Activated CD8-positive, alpha-beta memory T cell treated with anti-CD3 and anti-CD28 coated beads for 4 hours (primary cell): ENCODE measurements at places on chromosomes 13 and 19.

DNA sequence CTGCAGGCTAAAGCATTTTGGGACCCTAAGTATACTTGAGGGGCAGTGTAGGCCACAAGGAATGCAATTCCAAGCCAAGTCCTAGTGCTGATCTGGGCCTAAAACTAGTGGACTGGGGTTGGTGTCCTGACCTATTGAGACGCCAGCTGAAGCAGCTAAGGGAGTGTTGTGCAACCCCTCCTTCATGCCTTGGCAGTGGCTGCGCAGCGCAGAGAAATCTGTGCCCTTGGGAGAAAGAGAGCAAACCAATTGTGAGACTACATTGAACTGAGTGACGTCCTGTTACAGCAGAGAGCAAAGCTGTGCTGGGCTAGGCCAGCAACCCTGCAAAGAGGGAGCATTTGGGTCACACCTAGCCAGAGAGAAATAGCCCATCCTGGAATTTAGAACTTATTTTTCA lies 2715.0 kb upstream of the PCDH20 start:
- no peak for DNase-seq

- no peak for DNase-seq
Measured at GRCh38 chr13:33348366-33348765, 62.8 kb upstream of the STARD13 start.

- DNase-seq = no peak
Measured at GRCh38 chr13:110574161-110574560, 12.6 kb upstream of the RAB20 start.

DNA sequence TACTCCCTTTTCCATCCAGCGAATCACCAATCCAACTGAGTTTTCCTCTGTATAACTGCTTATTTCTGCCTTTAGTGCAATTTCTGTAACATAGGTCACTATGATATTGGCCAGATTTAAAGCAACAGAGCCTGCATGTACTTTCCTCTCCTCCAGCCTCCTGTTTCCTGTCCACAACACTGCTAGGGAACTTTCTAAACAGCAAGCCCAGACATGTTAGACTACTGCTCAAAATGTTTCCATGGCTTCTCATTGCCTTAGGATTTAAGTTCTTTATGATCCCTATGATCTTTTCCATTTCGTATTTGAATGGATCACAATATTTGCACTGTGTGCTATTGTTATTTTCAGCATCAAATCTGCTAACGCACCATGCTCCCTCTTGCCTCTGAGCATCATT lies 481.7 kb upstream of the SLC10A2 start:
- DNase-seq = no peak

- DNase-seq = no peak
Measured at GRCh38 chr19:42090672-42091071, 14.7 kb downstream of the ZNF574 start.

GRCh38 chr13:88384542-88384941 lies 713.4 kb downstream of the SLITRK5 start:
- DNase-seq = no peak

- no peak for DNase-seq
Measured at GRCh38 chr19:3867971-3868769, 668 bp downstream of the ZFR2 start.

DNA sequence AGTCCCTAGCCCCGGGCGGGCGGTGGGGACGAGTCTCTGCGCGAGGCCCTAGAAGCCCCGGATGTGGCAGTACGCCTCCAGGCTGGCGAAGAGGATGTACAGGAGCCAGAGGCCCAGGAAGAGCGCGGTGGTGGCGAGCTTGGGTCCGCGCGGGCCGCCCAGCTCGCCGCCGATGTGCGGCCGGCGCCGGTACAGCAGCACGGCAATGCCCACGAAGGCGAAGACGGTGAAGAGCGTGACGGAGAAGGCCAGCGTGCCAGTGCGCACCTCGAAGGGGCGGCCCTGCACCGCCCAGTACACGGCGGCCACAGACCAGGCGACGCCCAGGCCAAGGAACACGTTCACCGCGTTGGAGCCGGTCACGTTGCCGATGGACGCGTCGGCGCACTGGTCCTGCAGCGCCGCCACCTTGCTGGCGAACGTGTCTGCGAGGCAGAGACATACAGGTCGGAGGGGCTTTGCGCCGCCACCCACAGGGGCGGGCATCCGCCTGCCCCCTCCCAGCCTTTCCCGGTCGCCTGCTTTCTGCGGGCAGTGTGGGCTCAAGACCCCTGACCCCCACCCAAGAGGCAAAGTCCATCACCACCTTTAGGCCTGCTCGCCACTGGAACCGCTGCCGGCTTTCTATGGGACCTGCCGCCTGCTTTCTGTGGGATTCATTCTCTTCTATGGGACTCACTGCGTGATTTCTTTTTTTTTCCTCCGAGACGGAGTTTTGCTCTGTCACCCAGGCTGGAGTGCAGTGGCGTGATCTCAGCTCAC lies 10.9 kb upstream of the MEIS3 start:
- no peak for DNase-seq

- DNase-seq = no peak
Measured at GRCh38 chr13:102141625-102142472, 260.0 kb downstream of the FGF14 start.

DNA sequence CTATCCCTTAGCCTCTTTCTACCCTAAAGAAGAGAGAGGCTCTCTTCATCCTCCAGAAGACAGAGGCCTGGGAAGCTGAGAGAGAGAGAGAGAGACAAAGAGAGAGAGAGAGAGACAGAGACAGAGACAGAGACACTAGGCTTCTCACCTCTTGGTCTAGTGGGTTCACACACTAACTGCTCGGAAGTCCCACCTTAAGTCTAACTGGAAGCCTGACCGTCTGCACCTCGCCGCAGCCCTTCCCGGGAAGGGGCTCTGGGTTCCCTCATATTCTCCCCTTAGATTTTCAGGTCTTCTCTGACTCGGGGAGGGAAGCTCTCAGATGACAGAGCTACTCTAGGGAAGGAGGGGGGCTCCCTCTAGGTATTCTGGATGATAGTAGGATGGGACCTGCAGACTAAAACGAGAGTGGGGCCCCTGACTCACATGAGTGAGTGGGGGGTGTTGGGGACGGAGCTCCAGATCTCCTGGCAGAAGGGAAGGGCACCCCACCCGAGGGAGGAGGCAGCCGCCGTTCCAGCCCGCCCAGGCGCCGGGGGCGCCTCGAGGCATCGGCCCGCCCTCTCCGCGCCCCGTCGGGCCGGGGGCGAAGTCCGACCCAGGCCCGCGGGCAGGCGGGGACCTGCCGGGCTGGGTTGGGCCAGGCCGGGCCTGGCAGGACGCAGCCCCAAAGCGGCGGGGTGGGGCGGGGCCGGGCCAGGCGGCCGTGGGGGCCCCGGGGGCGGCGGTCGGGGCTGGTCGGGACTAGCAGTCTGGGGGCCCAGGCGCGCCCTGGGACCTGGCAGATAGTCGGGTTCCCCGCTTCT lies 2.0 kb upstream of the JUNB start:
- no peak for DNase-seq

DNA sequence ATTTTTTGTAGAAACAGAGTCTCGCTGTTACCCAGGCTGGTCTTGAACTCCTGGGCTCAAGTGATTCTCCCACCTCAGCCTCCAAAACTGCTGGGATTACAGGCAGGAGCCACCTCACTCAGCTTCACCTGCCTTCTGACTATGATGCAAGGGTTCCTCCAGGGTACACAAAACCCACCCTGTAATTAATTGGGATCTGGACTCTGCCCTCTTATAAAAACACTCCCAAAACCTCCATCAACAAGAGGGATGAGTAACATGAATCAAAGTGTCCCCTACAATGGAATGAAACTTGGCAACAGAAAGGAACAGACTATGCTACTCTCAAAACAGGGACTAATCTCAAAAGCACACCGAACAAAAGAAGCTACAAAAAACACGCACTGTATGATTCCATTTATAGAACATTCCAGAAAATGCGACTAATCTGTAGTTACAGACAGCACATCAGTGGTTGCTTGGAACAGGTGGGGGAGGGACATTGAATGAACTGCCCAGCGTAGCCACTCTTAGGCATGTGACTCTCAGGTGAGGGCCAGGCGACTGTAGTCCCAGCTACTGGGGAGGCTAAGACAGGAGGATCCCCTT lies 3.2 kb upstream of the PRR36 start:
- DNase-seq = no peak

DNA sequence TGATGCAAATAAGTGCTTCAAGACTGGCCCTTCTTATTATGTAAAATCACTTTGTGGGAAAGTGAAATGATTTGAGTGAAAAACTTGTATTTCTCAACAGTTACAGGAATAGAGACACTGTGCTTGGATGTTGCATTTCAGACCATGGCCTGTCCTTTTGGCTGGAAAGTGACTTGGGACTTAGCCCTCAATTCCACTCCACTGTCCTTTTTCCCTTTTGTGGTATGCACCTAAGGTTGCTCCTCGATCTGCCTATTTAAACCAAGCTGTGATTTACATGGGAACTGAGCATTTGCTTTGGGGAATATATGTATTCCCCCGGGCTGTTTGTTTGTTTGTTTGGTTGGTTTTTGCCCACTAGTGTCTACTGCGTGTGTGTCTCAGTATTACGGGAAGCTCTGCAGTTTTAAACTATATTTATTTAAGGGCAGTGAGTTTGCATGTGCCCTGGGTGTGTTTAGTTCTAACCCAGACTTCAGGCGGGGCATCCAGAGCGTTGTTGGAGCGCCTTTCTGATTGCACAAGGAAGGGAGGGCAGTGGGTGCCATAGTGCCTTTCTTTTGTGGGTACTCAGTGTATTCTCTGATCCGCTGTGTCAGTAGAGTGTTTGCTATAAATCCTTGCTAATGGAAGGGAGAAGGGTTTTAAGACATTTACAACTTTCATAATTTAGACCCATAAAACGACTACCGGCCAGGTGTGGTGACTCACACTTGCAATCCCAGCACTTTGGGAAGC lies 18.2 kb upstream of the RNF113B start:
- DNase-seq = no peak

GRCh38 chr13:74256969-74257368 lies 122.8 kb upstream of the KLF12 start:
- DNase-seq = no peak

GRCh38 chr19:49058562-49058961 lies 1.0 kb upstream of the CGB7 start:
- DNase-seq = no peak

- DNase-seq = no peak
Measured at GRCh38 chr19:54558339-54558738, 15.3 kb upstream of the LILRA2 start.

GRCh38 chr19:12314553-12314952 lies 18.9 kb downstream of the ZNF563 start:
- no peak for DNase-seq

- DNase-seq = no peak
Measured at GRCh38 chr19:58394821-58395219, 636 bp upstream of the RNF225 start.

DNA sequence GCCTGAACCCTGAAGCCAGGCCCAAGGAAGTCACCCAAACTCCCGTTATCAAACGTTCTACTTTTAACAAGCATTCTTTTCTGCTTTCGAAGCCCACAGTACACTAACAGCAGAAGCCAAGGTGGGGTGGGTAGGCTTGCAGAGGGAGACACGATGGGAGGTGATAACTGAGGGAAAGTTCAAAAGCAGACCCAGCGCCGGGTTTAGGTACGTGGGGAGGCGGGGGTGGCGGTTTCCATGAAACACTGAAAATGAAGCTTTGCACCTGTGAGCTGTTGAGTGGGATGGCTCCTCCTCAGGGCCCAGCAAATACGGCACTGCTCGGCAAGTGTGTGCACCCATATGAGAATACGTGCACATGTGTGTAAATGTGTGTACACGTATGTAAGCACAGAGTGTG lies 49.8 kb downstream of the KLF2 start:
- DNase-seq = no peak

- DNase-seq = no peak
Measured at GRCh38 chr19:32458500-32459123, 53.0 kb downstream of the DPY19L3 start.

DNA sequence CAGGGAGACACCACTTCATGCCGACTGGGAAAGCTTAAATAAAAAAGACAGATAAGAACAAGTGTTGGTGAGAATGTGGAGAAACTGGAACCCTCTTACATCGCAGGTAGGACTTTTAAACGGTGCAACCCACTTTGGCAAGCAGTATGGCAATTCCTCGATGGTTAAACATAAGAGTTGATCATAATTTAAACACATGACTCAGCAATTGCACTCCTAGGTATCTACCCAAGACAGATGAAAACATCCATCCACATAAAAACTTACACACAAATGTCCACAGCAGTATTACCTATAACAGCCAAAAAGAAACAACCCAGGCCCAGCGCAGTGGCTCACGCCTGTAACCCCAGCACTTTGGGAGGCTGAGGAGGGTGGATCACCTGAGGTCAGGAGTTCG lies 21.9 kb downstream of the FLT1 start:
- no peak for DNase-seq

DNA sequence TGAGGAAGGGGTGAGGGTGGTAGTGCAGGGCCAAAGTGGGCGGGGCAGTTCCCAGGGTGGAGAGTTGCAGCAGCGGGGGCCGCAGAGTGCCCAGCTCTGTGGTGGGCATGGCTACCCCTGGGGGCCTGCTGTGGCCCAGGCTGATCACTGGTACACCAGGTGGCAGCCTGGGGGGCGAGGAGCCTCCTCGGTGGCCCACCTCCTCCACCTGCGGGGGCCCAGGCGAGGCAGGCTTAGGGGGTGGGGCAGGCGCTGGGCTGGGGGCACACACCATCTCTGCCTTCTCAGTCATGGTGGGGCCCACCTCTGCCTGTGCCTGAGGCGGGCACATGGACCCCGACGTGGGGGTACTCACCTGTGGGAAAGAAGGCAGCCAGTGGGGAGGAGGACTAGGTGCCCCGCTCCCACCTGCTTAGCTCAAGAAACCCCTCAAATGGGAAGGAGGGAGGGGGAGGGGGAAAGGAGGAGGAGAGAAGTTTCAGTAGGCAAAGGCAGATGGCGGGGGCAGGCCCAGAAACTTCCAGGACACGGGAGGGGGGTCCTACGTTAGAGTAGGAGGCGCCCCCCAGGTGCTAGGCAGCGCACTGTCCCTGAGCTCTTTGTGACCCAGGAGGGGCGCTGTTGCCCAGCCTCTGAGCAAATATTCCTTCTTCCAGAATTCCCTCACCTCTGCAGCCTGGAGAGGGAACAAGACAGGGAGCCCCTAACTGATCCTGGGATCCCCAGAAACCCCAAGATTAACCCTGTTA lies 1.6 kb downstream of the LYL1 start:
- no peak for DNase-seq

GRCh38 chr13:52451135-52451804 lies 836 bp upstream of the VPS36 start:
- no peak for DNase-seq
